ENCODE measurements at places on chromosomes 6 and 20. TPM values are rescaled to one million over a fixed set of nuclear protein-coding genes. Genes with fewer than 3 reads are reported as not detected.

SAPCD1 gene
- 8.0 TPM for total RNA-seq

CTCFL gene
- not detected for total RNA-seq

GABRR1 gene
- total RNA-seq, result not detected

CALHM5 gene
- 1.3 TPM for total RNA-seq

TDRD6 gene
- total RNA-seq, result under 0.01 TPM

SPATA25 gene
- 1.1 TPM for total RNA-seq

ADGB gene
- total RNA-seq, result not detected

LY6G5C gene
- 1.4 TPM for total RNA-seq

TMEM74B gene
- 0.60 TPM for total RNA-seq

DSP gene
- 87.0 TPM for total RNA-seq

AKAP12 gene
- 331 TPM for total RNA-seq

CCDC170 gene
- not detected for total RNA-seq

BCAS1 gene
- not detected for total RNA-seq

GABBR1 gene
- 4.8 TPM for total RNA-seq

PDE10A gene
- 9.9 TPM for total RNA-seq

SERAC1 gene
- 12.2 TPM for total RNA-seq

LRRC73 gene
- total RNA-seq, result 0.11 TPM

FAXC gene
- total RNA-seq, result 0.65 TPM

HDGFL1 gene
- not detected for total RNA-seq

UST gene
- total RNA-seq, result 0.65 TPM

KHDRBS2 gene
- not detected for total RNA-seq

OLIG3 gene
- total RNA-seq, result not detected

SLC26A8 gene
- not detected for total RNA-seq

Data from dermis lymphatic vessel endothelial cell (primary cell).